ENCODE measurements at places on chromosomes 13 and 19. TPM values are rescaled to one million over a fixed set of nuclear protein-coding genes. Genes with fewer than 3 reads are reported as not detected.

DNA sequence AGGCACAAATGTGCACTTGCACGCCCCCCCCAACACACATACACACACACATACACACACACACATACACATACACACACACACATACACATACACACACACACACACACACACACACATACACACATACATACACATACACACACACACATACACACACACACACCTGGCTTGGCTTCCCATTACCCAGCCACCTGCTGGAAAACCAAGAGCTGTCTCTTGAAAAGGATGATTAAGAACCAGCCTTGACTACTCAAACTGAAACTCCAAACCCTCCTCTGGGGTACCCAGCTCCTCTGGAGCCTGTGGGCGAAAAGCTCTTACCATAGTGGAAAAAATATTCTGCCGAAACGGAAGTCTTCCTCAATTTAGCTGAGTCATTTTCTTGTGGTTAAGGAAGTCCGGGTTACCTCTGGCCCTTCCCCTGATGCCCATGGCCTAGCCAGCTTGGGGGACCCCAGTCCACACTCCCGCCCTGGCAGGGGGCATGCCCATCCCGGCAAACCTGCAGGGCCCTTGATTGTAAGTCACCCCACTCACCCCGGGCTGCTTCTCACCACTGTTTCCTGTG is 21.9 kb downstream of the CEBPA start:
- no peak overlapping the region for H3K4me3 ChIP-seq
- peaks cover 14% of the 10 kb centered on the region for H3K27me3 ChIP-seq
- DNase-seq: peak; percentile 32
- peaks cover 10% of the 10 kb centered on the region for H3K4me1 ChIP-seq
- peak overlapping the region; percentile 32 for H3K27ac ChIP-seq
- no peaks in the 10 kb centered on the region for H3K36me3 ChIP-seq

GRCh38 chr13:41944229-41944628 is 16.7 kb downstream of the VWA8 start:
- H3K4me3 ChIP-seq: no peak overlapping the region
- no peak overlapping the region for H3K27ac ChIP-seq
- DNase-seq: no peak
- peaks cover 47% of the 10 kb centered on the region for H3K36me3 ChIP-seq

DNA sequence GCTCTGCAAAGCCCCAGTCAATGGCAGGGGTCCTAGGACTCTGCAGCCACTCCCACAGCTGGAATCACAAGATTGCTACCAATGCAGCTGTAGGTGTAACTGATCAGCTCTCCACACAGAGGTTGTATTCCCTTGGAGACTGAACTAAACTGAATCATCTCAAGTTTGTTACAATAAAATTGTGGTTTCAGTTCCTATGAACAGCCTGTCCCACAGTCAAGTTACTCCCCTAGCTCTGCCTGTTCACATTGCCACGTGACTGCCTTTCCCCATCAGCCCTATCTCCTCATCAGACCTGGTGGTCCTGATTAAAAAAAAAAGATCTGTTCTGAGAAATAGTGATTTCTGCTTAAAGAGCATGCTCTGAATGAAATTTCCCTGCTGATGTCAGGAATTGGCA is 287.9 kb upstream of the NBEA start:
- H3K4me1 ChIP-seq: no peaks in the 10 kb centered on the region
- H3K4me3 ChIP-seq: no peak overlapping the region
- H3K27me3 ChIP-seq: no peaks in the 10 kb centered on the region
- no peak for DNase-seq
- H3K36me3 ChIP-seq: no peaks in the 10 kb centered on the region

- H3K4me1 ChIP-seq: peaks cover 11% of the 10 kb centered on the region
- no peak overlapping the region for H3K27ac ChIP-seq
- no peaks in the 10 kb centered on the region for H3K27me3 ChIP-seq
Observed at GRCh38 chr19:9871626-9872338, 36.7 kb downstream of the PIN1 start.

- peaks cover 27% of the 10 kb centered on the region for H3K4me1 ChIP-seq
- H3K27ac ChIP-seq: peak overlapping the region; percentile 36
- peak overlapping the region; percentile 87 for H3K4me3 ChIP-seq
- no peaks in the 10 kb centered on the region for H3K27me3 ChIP-seq
- DNase-seq: no peak
Observed at GRCh38 chr19:11507370-11508078, 1.9 kb upstream of the ZNF653 start.

- H3K27ac ChIP-seq: no peak overlapping the region
- H3K36me3 ChIP-seq: no peaks in the 10 kb centered on the region
- H3K4me1 ChIP-seq: no peaks in the 10 kb centered on the region
- H3K27me3 ChIP-seq: no peaks in the 10 kb centered on the region
- no peak for DNase-seq
Observed at GRCh38 chr13:103810026-103810425, 743.8 kb upstream of the SLC10A2 start.

KLK10 gene
- total RNA-seq: not detected

- no peak for DNase-seq
- no peaks in the 10 kb centered on the region for H3K4me1 ChIP-seq
- H3K36me3 ChIP-seq: no peaks in the 10 kb centered on the region
- no peak overlapping the region for H3K27ac ChIP-seq
- no peak overlapping the region for H3K4me3 ChIP-seq
Observed at GRCh38 chr13:38024431-38024830, 154.9 kb upstream of the TRPC4 start.

URAD gene
- not detected for total RNA-seq

DNA sequence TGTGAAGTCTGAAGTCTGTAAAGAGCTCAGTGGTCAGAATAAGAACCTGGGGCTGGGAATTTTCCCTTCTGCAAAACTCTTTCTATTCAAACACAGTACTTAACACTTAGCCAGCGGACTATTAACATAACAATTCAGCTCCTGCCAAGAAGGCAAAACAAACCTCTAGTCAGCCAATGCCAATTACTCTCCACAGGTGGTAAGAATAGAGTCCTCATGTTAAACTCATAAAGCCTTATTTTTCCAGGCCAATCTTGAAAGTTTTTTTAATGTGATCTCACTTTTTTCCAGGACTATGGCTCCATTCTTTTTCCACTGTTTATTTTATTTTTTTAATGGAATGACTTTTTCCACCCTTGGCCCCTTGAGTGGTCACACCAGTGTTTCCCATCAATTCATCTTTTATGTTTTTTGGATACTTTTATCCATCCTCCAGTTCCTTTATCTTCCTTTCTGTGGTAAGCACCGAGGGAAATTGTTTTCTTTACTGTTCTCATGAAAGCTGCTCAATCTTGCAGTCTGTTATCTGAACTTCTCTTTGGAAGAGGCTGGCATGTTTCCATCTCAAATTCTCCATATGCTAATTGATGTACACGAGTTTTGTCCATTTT is 217.3 kb downstream of the LHFPL6 start:
- H3K4me3 ChIP-seq: no peak overlapping the region
- no peaks in the 10 kb centered on the region for H3K4me1 ChIP-seq
- H3K27ac ChIP-seq: no peak overlapping the region
- no peaks in the 10 kb centered on the region for H3K36me3 ChIP-seq
- H3K27me3 ChIP-seq: peaks cover 2% of the 10 kb centered on the region

LIN37 gene
- 15.9 TPM for total RNA-seq

DNA sequence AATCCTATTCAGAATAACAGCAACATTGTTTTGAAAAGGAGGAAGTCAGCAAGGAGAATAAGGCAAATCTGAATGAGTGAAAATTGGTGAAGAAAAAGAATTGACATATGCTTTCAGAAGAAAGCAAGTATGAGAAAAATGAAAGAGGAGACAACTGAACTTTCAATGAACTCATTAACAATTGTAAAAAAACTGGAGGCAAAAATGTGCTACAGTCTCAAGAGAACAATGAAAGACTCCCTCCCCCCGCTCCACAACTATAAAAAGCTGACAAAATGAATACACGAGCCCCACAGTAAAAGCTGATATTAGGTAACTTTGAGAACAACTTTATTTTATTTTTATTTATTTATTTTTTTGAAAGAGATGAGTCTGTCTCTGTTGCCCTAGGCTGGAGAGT is 373.1 kb downstream of the DIAPH3 start:
- no peak overlapping the region for H3K4me3 ChIP-seq
- no peak overlapping the region for H3K27ac ChIP-seq
- no peak for DNase-seq
- no peaks in the 10 kb centered on the region for H3K36me3 ChIP-seq
- no peaks in the 10 kb centered on the region for H3K27me3 ChIP-seq

DNA sequence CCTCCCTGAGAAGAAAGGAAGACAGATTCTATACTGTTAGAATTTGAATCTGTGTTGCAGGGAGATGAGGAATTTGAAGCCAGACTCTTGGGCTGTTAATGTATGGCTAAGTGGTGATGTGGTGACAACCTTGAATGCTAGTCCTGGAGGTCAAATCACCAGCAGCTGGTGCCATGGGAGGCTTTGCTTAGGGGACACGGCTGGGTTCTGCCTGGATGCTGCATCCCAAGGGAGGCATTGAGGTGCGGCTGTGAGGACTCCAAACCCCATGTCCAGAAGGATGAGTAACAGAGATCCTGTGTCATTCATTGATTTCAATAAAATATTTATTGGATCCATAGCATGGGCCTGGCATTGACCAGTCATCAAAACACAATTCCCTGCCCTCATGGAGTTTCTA is 42.3 kb downstream of the RFX2 start:
- DNase-seq: no peak
- H3K27ac ChIP-seq: no peak overlapping the region
- H3K36me3 ChIP-seq: no peaks in the 10 kb centered on the region
- H3K4me3 ChIP-seq: no peak overlapping the region

FAM124A gene
- total RNA-seq: not detected

SLC1A6 gene
- total RNA-seq: not detected

- H3K27me3 ChIP-seq: peaks cover 56% of the 10 kb centered on the region
- H3K4me1 ChIP-seq: no peaks in the 10 kb centered on the region
- H3K36me3 ChIP-seq: no peaks in the 10 kb centered on the region
- peak; percentile 41 for DNase-seq
- H3K4me3 ChIP-seq: no peak overlapping the region
Observed at GRCh38 chr19:1767464-1767933, 14.2 kb downstream of the ONECUT3 start.

GRCh38 chr19:29843180-29844051 is 31.6 kb downstream of the CCNE1 start:
- H3K4me1 ChIP-seq: peaks cover 18% of the 10 kb centered on the region
- H3K36me3 ChIP-seq: no peaks in the 10 kb centered on the region
- H3K27ac ChIP-seq: peak overlapping the region; percentile 82
- peaks cover 4% of the 10 kb centered on the region for H3K27me3 ChIP-seq
- peak overlapping the region; percentile 67 for H3K4me3 ChIP-seq
- peak; percentile 24 for DNase-seq

- H3K27me3 ChIP-seq: peaks cover 3% of the 10 kb centered on the region
- no peak for DNase-seq
- H3K36me3 ChIP-seq: no peaks in the 10 kb centered on the region
- H3K4me1 ChIP-seq: no peaks in the 10 kb centered on the region
Observed at GRCh38 chr19:49295208-49295880, 29.6 kb downstream of the SLC6A16 start.

HTR2A gene
- total RNA-seq: not detected

DNA sequence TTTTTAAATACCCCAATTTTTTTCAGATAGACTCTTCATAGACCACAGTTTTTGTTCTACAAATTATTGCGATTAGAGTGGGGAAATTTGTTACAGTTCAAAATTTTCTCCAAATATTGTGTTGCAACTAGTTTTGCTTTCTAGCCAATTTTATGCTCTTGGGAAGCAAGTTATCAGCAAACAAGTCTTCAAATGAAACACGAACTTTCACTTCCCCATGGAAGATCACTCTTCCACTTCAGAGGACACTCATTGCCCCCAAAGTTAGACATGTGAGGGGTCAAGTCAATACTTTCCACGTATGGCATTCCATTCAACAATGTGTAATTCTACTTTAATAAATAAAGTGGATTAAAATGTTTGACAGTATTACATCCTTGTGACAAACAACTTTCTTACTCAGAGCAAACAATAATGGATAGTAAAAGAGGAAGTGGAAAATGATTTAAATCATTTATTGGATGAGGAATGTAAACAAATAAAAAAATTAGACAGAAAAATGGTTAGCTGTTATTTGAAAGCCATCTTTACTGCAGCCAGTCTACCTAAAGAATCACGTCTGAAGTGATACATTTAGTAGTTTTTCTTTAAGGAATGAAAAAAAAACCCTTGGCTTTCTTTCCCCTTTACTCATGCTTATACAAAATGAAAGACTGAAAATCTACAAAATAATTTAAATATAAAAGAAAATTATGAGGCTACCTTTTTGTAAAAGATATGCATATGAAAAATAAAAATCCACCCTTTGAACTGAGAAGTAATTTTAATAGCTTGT is 41.2 kb upstream of the TNFSF11 start:
- DNase-seq: no peak
- H3K4me1 ChIP-seq: peaks cover 4% of the 10 kb centered on the region
- H3K4me3 ChIP-seq: no peak overlapping the region
- H3K36me3 ChIP-seq: peaks cover 2% of the 10 kb centered on the region

NAPA gene
- total RNA-seq: 121 TPM

- no peak for DNase-seq
- H3K27ac ChIP-seq: no peak overlapping the region
- H3K27me3 ChIP-seq: no peaks in the 10 kb centered on the region
- no peak overlapping the region for H3K4me3 ChIP-seq
- H3K4me1 ChIP-seq: no peaks in the 10 kb centered on the region
Observed at GRCh38 chr13:96178759-96179158, 88.9 kb downstream of the HS6ST3 start.

BRCA2 gene
- total RNA-seq: 33.5 TPM

OR1M1 gene
- not detected for total RNA-seq
